ENCODE measurements at places on chromosomes 3 and 15.

DNA sequence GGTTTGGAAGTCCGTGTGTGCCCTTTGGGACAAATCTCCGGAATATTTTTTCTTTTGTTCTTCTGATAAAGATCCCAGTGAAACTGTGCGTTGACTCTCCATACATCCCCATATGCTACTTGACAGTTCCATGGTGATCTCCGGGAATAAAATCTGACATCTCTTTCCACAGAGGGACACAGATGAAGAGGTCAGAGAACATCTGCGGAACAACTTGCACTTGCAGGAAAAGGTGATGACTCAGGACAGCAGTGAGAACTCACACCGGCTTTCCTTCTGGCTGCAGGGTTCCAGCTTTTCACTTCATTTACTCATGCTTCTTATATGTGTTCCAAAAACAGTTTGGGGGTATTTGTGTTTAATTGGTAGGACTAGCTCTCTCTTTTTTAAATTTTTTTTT is 157.5 kb upstream of the CHRM5 start:
- DNase-seq: no peak

- no peak for DNase-seq
These were observed 34.8 kb downstream of the B3GALNT1 start for GRCh38 chr3:161070252-161070930.

DNA sequence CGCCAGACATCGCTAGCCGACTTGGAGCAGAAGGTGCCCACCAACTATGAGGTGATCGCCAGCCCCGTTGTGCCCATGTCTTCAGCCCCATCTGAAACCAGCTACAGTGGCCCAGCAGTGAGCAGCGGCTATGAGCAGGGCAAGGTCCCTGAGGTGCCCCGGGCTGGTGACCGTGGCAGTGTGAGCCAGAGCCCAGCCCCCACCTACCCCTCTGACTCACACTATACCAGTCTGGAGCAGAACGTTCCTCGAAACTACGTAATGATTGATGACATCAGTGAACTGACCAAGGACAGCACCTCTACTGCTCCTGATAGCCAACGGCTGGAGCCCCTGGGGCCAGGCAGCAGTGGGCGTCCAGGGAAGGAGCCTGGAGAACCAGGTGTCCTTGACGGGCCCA is 12.9 kb upstream of the APEH start:
- no peak for DNase-seq

GRCh38 chr3:152793969-152794368 is 41.0 kb upstream of the P2RY1 start:
- DNase-seq: no peak

DNA sequence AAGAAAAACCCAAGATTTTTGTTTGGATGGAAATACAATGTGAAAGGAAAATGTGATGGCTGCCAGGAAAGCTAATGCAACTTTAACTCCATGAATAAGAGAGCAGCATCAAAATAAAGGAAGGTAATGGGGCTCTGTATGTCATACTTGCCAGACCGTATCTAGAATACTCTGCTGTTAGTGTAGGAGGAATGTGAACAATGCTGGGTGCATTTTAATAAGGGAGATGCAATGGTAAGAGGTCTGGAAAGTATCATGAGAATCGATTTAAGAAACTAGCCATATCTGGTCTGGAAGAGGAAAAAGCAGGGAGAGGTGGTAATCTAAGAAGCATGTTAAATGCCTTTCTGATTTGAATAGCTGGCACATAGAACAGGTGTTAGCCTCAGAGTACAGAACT is 239.6 kb downstream of the GBE1 start:
- no peak for DNase-seq

DNA sequence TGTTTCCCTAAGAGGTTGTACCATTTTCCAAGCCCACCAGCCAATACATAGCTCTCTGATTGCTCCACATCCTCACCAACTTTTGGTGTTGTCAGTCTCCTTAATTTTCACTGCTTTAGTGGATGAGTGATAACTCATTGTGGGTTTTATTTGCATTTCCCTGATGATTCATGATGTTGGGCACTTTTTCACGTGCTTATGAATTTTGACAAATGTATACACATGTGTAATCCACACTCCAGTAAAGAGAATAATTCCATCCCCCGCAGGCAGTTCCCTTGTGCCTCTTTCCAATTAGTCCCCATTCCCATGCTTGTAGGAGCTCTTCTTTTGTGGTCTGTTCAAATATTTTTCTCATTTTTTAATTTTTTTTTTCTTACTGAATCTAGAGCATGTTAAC is 52.4 kb downstream of the ANP32A start:
- DNase-seq: no peak

DNA sequence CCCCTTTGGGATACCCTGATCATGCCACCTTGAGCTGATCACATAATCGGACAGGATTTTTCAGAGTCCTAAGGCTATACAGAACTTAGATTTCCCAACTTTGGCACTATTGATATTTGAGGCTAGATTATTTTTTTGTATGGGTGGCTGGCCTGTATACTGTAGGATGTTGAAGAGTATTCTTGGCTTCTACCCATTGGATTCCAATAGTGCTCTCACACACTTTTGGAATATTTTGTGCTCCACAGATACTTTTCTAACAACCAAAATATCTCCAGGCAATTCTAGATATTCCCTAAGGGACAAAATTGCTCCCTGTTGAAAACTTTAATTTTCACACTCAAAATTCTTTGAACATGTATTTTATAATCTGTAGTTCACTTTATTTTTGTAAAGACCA is 125.1 kb downstream of the ABI3BP start:
- DNase-seq: no peak

DNA sequence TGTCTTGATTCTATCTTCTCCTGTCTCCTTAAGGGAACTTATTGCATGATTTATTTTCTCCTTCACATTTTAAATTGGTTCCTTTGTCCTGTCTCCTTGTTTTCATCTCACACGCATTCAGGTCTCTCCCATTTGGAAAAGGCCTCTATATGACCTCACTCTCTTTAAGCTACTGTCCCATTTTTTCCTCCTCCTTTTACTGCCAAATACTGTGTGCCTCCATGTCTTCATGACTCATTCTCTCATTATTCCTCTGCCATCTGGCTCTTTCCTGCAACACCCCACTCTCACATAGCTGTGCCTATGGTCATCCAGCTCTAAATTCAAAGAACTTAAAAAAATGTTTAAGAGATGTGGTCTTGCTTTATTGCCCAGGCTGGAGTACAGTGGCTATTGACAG is 48.0 kb downstream of the TYRO3 start:
- DNase-seq: no peak

GRCh38 chr15:57319226-57319918 is 56.9 kb upstream of the CGNL1 start:
- DNase-seq: no peak

DNA sequence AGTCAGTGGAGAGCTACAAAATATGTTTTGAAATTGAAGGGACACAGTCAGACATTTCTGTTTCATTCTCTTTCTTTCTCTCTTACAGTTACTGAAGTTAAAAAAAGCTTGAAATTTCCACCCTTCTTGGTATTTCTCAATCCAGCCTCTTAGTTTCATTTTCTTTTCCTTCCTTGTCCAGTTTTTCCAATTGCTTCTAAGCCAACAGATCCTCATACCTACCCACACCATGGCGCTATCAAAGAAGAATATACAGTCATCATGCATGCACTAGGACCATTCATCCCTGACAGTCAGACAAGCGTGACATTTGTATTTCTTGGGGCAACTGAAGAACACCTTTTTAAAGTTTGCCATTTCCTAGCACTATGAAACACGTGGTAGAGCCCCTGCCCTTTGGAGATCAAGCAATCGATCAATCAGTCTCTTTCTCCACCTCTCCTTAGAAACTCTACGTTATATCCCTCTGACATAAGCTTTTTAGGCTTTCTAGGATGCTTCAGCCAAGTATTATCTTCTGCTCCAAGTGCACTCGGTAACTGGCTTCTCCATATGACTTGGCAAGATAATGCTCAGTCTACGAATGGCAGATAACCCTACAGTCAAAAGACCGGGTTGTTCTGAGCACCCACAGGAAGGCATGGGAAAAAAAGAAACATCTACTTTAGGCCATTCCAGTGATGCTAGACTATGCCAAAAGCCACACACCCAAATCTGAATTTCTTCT is 65.4 kb downstream of the FBN1 start:
- no peak for DNase-seq

DNA sequence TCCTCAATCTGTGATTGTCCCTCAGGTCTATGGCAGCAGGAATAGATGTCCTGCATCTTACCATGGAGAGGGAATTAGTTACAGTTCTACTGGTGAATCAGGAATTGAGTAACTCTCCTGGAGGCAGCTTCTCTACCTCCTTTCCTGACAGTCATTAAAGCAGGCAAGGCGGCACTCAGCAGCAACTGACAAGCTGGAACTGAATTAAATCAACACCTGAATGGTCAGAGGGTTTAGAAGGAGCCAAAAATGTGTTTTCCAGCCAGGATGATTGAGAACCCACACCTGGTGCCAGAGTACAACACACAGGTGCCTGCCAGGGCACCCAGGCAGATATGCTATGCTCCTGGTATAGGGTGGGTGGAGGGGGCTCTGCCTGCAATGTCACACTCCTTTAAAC is 43.1 kb upstream of the TIPARP start:
- no peak for DNase-seq

Measured in stimulated activated CD4-positive, alpha-beta T cell treated with anti-CD3 and anti-CD28 coated beads, Interleukin-1b, Interleukin-23, amount 100 ng/mL, for 4 hours (primary cell).